ENCODE measurements at places on chromosomes 4 and X. TPM values are rescaled to one million over a fixed set of nuclear protein-coding genes. Genes with fewer than 3 reads are reported as not detected.

The TMPRSS11D gene
- not detected for total RNA-seq

The GRIPAP1 gene
- total RNA-seq = 64.0 TPM

The SMIM10 gene
- not detected for total RNA-seq

The RFC1 gene
- total RNA-seq = 76.0 TPM

The GPR173 gene
- 5.3 TPM for total RNA-seq

The VSIG1 gene
- not detected for total RNA-seq

The GSX2 gene
- not detected for total RNA-seq

The ADH1A gene
- total RNA-seq = not detected

The ARMCX2 gene
- total RNA-seq = 53.9 TPM

The COX7B2 gene
- not detected for total RNA-seq

The CXCL6 gene
- 0.28 TPM for total RNA-seq

The TACC3 gene
- 246 TPM for total RNA-seq

The NXF2B gene
- total RNA-seq = not detected

The FGFBP2 gene
- total RNA-seq = not detected

The SOX3 gene
- total RNA-seq = not detected

The HMX1 gene
- total RNA-seq = 0.15 TPM

The SPATA18 gene
- total RNA-seq = 0.92 TPM

The IQCM gene
- not detected for total RNA-seq

The RBMX gene
- total RNA-seq = 432 TPM

The TBC1D1 gene
- total RNA-seq = 42.6 TPM

Measured in A673 (cell line).